Activated T-helper 1 cell treated with anti-CD3 and anti-CD28 coated beads, Interleukin-2, amount 50 U/mL, for 16 hours (primary cell): ENCODE measurements at places on chromosomes 12 and 14.

- no peak for DNase-seq
These were observed 488.3 kb upstream of the FLRT2 start for GRCh38 chr14:85041618-85042017.

- no peak for DNase-seq
These were observed 233.8 kb downstream of the CACNA1C start for GRCh38 chr12:2286461-2287131.

GRCh38 chr12:114665411-114666260 is 18.3 kb downstream of the TBX3 start:
- no peak for DNase-seq

DNA sequence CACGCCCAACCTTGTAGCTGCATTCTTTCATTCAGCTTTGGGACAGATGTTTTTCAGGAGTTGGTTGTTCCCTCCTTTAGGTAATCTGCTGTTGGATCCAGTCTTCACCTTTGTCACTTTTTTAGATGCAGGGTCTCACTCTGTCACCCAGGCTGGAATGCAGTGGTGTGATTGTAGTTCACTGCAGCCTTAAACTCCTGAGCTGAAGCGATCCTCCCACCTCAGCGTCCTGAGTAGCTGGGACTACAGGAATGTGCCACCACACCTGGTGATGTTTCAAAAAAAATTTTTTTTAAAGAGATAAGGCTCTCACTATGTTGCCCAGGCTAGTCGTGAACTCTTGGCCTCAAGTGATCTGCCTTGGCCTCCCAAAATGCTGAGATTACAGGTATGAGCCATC is 164.3 kb downstream of the KTN1 start:
- no peak for DNase-seq

DNA sequence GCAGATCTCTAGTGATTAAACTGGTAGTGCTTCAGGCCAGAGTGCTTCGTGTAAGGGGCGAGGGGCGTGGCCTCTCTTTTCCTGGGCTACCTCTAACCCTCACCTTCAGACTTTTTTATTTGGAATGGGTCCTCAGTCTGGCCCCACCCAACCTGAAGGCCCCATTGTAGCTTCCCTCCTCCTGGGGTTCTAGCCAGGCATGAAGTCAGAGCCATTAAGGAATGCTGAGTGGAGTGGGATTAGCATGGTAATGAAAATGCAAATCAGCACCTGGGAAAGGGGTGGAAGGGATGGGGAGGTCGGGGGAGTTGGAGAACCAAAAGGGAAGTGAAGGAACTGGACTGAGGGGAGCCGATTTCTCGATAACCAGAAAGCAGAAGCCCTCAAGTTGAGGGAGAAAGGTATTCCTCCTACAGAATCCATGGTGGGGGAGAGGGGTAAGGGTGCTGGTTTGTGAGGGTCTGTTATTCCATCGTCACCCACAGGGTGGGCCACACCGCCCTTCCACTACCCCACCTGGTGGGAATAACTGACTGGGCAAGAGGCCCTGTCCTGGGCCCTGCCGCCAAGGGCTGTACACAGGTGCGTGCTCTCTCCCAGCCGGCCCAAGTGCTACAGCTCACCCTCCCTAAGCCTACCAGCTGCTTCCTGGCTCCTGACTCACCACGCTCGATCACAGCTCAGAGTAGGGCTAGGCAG is 14.1 kb downstream of the ZFHX2 start:
- no peak for DNase-seq

- no peak for DNase-seq
These were observed 55.2 kb downstream of the TMCC3 start for GRCh38 chr12:94595152-94595551.

GRCh38 chr14:51562816-51563215 is 88.9 kb upstream of the FRMD6 start:
- DNase-seq, result no peak

DNA sequence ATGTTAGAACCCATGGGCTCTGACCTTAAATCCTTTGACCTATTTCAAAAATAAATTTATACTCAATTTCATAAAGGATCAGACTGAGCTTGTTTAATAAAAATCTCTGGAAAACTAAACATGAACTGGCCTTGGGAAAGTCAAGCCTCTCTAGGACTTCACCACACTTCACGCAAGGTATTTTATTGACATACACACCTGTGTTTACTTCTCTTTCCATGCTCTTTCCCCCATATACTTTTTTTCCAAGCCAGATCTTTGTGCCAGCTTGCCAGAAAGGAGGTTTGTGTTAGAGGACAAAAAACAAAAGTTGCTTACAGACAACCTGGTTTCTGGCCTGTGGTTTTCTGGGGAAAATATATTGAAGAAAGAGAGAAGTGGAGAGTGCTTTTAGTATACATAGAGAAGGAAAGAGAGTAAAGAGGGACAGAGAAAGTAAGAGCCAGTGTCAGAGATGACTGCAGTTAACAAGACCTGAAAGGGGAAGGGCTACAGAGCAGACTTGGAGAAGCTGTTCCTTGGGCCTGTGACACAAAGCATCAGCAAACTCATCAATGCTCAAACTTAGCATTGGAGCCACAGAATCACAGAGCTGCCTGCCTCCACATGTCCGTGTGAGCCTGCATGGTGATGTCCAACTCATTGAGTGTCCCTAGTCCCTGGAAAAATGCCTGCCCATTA is 77.3 kb upstream of the TMTC2 start:
- no peak for DNase-seq

DNA sequence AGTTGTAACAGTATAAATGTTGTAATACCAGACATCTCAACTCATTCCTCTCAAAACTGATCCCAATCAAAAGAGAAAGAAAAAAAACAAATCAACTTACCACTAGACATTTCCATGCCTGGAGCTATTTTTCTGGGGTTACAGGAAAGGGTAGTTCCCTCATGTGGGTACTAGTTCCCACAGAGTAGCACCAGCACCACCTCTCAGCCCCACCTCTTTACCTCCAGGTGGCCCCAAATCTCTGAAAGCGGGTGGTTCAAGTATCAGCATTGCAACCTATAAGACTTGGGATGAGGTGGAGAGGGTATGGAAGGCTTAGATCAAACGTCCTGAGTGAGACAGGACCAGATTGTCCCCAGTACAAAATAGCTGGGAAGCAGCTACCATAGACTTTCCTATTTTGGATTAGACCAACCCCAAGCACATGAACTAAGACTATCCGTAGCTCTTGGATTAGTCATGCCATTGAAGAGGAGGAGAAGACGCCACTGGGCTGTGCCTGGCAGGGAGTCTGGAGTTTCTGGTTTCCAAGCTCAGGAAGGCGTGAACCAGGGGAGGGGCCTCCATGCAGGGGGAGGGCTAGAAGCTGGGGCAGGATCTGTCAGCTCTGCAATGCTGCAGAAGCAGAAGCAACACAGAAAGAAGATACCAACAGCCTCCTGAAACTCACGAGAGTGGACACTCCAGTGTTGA is at the start of gene SLC39A2:
Gene SLC39A2 (plus strand): TSS at position 620 of the 693 bp plus-strand sequence. CDS start 154 bp downstream, outside the sequence.
- no peak for DNase-seq

GRCh38 chr12:57718641-57719528 is 19.7 kb downstream of the AGAP2 start:
- no peak for DNase-seq

DNA sequence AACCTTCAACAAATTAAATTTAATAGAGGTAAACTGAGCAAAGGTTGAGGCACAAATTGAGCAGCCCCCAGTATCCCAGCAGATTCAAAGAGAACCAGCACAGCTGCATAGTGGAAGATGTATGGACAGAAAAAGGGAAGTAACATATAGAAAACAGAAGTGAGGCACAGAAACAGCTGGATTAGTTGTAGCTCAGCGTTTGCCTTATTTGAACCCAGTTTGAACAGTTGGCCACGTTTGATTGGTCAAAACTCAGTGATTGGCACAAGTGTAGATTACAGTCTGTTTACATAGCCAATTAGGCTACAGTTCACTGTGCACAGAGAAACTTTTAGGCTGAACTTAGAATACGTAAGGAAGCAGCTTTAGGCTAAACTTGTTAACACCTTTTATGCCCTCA is 315.5 kb downstream of the RMST start:
- no peak for DNase-seq

- DNase-seq, result peak; percentile 72
These were observed at the start of gene ARID4A for GRCh38 chr14:58298477-58299400. TSS of gene ARID4A (plus strand) at chr14:58298555. CDS start at chr14:58299855, 1,300 bp downstream.

DNA sequence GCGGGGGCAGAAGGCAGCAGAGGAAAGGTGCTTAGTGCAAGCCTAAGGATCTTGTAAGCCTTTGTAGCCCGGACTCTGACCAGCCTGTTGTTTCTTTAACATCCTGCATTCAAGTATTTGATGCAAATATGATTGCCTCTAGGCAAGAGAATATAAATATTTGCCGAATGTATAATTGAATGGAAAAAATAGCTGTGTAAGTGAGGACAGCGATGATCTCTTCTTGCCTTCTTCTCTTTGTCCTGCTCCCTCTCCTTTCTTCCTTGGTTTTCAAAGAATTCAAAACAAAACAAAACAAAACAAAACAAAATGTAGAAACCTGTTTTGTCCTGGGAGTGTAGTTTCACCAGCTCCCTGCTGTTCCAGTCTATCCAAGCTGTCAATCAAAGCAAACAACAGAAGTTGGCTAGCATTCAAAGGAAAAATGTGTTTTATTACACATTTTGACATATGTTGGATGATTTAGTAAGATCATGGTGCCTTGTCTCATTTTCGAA is 74.9 kb upstream of the CPM start:
- DNase-seq, result no peak

DNA sequence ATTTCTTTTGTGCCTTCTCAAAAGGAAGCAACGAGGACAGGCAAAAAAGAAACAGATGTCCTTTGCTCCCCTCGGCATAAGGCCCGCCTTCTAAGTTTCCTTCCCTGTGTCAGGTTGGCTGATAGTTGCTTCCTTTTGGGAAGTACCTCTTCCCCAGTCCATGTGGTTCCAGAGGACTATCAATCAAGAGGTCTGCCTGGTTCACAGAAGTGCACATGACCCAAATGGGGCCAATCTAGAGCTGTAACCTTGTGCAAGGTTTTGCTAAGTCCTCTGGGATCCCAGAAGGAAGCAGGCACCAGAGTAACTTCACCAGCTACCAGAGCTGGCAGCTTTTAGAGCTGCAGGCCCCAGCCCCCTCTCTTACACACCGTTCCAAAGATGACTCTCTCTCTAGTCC is 42.6 kb downstream of the TMEM63C start:
- no peak for DNase-seq

DNA sequence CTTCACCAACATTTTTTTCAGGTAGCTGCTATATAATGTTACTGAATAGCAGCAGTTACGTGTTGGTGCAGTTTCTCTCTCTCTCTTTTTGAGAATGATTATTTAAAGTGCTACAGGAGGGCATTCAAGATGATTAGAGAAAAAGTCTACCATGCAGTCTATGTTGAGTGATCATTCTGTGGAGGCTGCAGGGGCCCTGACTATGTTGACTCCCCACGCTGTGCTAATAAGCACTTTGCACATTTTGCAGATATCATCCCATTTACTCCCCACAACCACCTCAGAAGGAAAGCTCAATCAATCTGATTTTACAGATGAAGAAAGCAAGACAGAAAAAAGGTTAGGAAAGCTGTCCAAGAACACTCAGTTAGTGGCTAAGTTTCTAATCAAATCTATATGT is 87.8 kb downstream of the RTN1 start:
- no peak for DNase-seq

DNA sequence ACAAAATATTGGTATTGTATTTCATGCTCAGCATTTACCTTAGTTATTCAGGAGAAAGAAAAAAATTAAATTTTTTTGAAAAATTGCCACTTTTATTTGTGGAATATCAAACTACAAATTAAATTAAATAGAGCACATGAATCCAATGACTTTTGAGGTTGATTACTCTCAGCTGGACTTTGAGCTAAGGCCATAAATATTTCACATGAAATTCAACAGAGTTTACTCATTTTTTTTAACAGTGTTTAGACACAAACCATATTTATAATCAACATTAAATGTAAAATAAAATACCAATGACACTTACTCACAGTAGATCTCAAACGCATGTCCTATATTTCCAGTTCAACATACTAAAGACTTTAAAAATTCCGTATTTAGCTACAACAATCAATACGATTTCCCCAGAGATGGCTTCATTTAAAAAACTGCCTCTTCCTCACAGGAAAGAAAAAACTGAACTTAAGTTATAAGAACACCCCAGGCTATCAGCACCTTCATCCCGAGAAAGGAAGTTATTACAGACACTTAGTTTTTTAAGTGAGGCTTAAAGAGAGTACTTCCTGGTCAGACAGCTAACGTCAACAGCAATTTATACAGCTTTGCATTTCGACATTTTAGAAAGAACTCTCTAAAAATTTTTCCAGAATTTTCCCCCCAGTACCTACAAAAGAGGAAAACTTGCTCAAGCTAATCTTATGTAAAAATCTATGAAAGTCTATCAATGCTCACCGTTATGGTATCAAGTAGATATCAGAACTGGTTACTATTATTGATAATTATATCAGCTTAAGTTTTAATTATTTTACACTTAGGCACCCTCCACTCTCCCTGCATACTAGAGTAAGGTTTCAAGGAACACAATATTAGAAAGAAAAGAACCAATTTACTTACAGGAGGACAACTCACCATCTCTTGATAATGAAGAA is 13.8 kb downstream of the TAOK3 start:
- DNase-seq, result no peak

DNA sequence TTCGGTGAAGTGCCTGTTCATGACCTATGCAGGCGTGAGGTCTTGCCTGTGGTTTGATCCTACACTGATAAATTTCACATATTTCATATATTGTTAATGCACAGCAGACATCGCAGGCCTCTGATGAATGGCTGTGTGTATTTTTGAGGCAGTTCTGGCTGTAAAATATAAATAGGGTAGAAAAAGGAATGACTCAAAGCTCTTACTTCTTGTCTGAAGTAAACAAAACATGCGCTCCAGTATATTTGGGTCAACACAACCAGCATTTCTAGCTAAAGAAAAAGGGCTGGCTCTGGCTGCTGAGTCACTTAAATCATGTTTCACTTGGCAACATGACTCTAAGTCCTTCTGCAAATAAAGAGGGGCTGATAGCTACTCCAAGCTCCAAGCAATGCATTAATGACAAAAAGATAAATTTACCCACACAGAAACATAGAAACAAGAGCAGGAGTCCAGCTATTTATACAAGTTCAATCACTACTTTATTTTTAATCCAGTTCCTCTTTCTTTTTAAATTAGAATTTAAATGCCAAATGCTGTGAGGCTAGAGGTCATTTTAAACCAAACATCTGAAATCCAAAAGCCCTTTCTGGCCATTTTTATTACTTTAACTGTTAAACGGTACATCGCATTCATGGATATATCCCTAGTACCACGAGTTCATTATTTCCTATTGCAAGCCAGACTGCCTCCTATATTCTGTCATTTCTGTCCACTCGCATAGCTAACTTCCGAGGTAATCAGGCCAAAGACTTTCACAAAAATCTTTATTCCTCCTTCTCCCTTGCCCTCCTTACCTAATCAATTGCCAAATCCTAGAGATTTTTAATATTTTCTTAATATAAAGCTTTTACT is 54.3 kb upstream of the TMCC3 start:
- no peak for DNase-seq

- no peak for DNase-seq
These were observed 137.0 kb downstream of the SLC25A21 start for GRCh38 chr14:37035401-37035800.
